ENCODE measurements at places on chromosomes 1 and 21. TPM values are rescaled to one million over a fixed set of nuclear protein-coding genes. Genes with fewer than 3 reads are reported as not detected.

DNA sequence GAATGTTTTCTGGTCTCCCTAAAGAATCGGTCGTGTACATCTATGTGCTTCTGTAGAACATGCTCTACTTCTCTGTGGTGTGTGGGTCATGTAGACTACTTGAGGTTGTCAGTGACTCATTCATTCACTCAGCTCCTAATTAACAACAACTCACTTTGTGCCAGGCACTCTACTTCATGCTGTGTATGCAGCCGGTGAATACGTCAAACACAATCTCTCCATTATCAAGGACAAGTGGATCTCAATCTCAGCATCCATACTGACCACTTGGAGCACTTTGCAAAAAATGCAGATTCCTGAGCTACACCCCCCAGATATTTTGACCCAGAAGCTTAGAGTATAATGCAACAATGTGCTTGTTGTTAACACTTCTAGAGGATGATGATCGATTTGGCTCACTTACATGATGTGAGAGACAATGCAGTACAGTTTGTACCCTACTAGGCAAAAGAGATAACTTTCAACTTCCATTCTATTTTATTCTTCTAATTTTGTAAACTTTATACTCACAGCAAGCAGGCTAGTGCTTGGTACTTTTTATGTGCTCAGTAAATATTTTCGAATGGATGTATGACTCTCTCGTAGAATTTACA is 508.6 kb upstream of the ADAMTS5 start:
- H3K4me1 ChIP-seq, result no peaks in the 10 kb centered on the region
- DNase-seq, result no peak
- no peaks in the 10 kb centered on the region for H3K27me3 ChIP-seq

DNA sequence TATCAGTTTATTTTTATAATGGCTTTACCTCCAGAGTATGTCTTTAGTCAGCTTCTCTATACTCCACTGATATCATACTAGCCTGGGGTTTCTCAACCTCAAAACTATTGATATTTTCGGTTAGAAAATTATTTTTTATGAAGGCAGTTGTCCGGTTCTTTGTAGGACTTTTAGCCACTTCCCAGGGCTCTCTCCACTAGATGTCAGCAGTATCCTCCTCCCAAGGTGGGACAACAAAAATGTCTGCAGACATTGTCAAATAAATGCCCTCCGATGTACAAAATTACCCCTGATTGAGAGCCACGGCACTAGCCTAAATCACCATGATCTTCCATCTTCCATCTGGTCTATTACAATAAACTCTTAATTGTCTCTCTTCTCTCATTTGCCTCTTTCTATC is 4.1 kb upstream of the GRIK1 start:
- no peaks in the 10 kb centered on the region for H3K4me1 ChIP-seq
- peaks cover 28% of the 10 kb centered on the region for H3K27me3 ChIP-seq
- no peak overlapping the region for H3K27ac ChIP-seq

DNA sequence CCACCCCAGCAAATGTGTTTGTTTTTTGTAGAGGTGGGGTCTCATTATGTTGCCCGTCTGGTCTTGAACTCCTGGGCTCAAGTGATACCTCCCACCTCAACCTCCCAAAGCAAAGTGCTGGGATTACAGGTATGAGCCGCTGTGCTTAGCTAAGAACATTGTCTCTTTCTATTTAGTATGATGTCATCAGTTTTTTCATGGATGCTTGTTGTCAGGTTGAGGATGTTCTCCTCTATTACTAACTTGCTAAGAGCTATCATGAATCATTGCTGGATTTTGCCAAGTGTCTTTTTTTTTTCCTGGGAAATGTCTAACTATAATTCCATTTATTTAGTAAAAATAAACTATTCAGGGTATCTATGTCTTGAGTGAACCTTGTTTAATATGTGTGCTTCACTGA is 19.0 kb upstream of the MPC2 start:
- peaks cover 5% of the 10 kb centered on the region for H3K36me3 ChIP-seq
- DNase-seq, result no peak
- H3K4me1 ChIP-seq, result peaks cover 10% of the 10 kb centered on the region
- no peak overlapping the region for H3K4me3 ChIP-seq
- H3K27ac ChIP-seq, result no peak overlapping the region
- no peaks in the 10 kb centered on the region for H3K27me3 ChIP-seq

DNA sequence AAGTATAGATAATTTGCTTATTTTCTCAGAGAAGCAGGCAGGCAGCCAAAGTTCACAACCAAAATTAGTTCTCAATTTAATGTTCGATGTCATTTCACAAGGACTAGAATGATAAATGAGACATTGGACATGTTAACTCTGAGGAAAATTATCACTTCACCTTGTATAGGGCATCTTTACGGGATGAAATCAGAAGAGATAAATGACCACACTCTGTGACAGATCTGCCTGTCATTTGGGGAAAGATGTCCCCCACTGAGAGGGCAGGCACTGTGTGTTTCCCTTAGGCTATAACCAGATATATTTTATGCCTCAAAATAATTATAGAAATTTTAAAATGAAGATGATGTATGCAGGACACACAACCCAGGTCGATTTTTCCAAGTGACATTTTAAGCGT is 642.9 kb downstream of the BRINP3 start:
- H3K4me3 ChIP-seq, result no peak overlapping the region
- H3K27me3 ChIP-seq, result no peaks in the 10 kb centered on the region
- DNase-seq, result no peak
- no peaks in the 10 kb centered on the region for H3K36me3 ChIP-seq
- H3K27ac ChIP-seq, result no peak overlapping the region

The CBR1 gene
- 38.5 TPM for total RNA-seq

The PLCH2 gene
- total RNA-seq, result 26.3 TPM

The S1PR1 gene
- 135 TPM for total RNA-seq

Data from activated T-cell treated with anti-CD3 and anti-CD28 coated beads, Interleukin-2, amount 50 U/mL, for 72 hours (primary cell).